Stimulated activated CD4-positive, alpha-beta T cell treated with anti-CD3 and anti-CD28 coated beads, Interleukin-12 subunit alpha, Interleukin-12 subunit beta, amount 100 ng/mL, for 48 hours (primary cell): ENCODE measurements at places on chromosomes 1 and 21.

GRCh38 chr1:30824736-30825429 lies 67.3 kb upstream of the LAPTM5 start:
- DNase-seq = no peak

GRCh38 chr1:30884723-30885122 lies 23.8 kb downstream of the SDC3 start:
- no peak for DNase-seq

DNA sequence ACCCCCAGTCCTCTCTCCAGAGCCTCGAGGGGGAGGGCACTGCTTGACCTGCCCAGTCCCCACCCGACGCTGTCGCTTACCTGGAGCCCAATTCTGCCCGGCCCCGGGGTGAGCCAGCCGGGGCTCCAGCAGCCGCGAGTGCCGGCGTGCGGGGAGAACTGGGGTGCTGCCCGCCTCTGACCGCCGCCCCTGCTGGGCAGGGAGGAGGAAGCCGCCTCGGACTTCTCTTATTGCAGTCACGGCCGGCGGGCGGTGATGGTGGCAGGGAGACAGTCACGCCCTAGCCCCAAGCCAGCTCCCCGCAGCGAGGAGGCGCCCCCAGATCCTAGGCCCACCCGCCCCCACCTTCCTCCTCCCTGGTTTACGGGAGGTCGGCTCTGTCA lies at the start of gene FGR:
TSS of gene FGR (minus strand) at position 201 of the 383 bp plus-strand sequence. CDS start 11,269 bp downstream, outside the sequence.
- no peak for DNase-seq

DNA sequence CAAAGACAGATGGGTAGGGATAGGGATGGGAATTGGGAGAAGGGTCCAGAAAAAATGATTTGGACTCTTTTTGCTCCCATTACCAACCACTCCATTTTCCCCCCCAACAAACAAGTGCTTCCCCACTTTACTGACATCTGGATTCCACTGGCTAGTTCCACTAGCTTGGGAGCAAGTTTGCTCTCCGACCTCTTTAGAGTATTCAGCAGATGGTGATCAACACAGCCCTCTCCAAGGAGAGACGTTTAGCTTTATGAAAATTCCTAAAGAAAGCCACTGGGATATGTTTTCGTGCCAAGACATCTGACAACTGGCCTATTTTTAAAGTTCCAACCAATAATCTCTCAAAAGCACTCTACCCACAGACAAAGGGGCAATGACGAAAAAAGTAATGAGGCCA lies 50.3 kb downstream of the ITPKB start:
- DNase-seq = no peak

GRCh38 chr21:41961282-41961701 lies 7.5 kb upstream of the C2CD2 start:
- no peak for DNase-seq

- DNase-seq = no peak
These were observed 35.8 kb downstream of the LHX4 start for GRCh38 chr1:180265871-180266270.

GRCh38 chr1:88175631-88176226 lies 508.3 kb upstream of the PKN2 start:
- no peak for DNase-seq

DNA sequence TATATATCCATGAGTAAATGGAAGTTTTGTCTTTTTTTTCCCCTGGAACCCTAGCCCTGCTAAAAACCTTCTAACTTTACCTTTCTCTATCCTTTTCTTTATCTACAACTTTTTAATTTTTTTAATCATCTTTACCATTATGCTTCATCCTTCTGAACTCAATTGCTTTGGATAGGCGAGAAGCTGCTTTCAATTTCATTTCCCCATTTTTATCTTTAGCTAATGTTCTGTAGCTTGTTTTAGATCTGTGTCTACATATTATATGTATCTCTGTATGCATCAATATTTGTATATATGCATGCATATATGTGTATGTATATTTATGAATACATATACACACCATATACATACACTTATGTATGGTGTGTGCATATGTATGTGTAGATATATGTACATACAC lies 57.4 kb downstream of the PTPRC start:
- no peak for DNase-seq

DNA sequence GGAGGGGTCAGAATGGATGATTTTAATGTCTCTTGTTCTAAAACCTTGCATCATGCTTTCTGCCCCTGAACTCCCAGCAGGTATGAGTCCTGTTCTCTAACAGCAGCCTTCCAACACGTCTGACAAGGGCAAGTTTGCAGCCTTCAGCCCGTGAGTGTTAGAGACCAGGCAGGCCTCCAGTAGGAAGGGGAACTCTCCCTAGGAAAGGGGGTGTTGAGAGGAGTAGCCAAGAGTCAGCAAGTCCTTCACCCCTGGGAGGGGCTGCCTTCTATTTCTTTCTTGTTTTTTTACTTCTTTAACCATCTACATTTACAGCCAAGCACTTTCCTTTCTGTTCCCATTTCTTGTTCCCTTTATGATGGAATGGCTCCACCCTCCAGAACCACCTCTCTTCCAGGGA lies 14.2 kb downstream of the BATF3 start:
- DNase-seq = no peak

DNA sequence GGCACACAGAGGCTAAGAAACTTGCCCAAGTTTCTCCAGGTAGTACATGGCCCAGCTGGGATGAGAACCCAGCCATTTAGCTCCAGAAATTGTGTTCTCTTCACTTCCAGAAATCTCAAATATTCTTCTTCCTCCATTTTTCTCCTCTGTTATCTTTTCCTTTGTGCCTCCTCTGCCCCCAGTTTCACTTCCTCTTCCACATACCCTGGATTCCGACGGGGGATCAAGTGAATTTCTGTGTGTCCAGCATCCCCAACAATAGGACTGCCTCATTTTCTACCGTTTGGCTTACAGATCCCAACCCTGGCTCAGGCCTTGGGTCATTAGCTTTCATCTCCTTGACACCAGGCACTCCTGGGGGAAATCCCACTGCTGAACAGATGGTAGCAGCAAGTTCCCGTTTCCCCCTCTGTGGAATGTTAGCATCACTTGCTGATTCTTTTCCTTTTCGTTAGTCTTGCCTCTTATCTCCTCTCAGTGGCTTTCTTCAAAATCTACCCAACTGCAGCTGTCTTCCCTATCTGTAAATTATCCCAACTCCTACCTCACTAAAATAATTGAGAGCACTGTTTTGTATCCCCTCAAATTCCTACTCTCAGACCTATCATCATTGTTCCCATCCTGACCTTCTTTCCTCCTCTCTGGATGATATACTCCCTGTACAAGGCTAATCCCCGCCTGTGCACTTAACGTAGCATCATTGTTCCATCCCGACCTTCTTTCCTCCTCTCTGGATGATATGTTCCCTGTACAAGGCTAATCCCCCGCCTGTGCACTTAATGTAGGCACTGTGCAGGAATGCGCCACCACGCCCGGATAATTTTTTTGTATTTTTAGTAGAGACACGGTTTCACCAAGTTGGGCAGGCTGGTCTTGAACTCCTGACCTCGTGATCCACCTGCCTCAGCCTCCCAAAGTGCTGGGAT lies 36.5 kb downstream of the SCCPDH start:
- DNase-seq = no peak

GRCh38 chr1:32349211-32349708 lies 13.0 kb downstream of the FAM229A start:
- no peak for DNase-seq

GRCh38 chr1:227884370-227885134 lies 63.2 kb downstream of the WNT9A start:
- DNase-seq = no peak

GRCh38 chr21:45639206-45640000 lies 4.1 kb upstream of the PCBP3 start:
- DNase-seq = no peak

GRCh38 chr21:32468681-32469111 lies 56.2 kb downstream of the EVA1C start:
- DNase-seq = no peak

GRCh38 chr1:243712941-243713340 lies 137.1 kb downstream of the AKT3 start:
- DNase-seq = no peak

DNA sequence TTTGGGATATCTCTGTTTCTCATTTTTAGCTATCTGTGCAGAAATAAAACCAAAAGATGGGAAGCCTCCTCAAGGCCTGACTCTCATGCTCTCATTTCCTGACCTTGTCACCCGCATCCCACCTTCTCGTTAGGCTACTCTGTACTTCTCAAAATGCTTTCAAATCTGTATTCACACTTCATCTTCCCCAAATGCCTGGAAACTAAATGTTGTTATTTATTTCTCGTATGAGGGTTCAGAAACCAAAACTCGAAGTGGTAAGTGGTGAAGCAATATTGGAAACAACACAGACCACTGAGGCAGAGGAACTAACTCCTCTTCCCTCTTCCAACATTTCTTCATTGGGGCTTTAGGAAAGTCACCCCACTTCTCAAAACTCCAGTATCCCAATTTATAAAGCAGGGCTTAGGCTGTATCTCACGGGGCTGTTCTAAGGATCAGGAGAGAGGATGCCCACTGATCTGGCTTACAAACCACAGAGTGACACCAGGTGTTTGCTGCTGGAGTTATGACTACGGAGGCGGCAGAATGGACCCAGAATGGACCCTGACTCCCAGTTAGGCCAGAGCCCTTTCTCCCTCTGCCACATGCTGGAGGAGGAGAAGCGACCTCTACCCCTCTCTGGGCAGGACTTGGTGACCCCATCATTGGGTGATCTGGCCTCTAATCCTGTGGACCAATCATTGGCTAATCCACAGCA lies 3.5 kb downstream of the SLAMF7 start:
- no peak for DNase-seq

GRCh38 chr1:84350104-84350503 lies 48.2 kb upstream of the DNASE2B start:
- no peak for DNase-seq

GRCh38 chr1:54405898-54406293 lies 298 bp downstream of the SSBP3 start:
- no peak for DNase-seq

DNA sequence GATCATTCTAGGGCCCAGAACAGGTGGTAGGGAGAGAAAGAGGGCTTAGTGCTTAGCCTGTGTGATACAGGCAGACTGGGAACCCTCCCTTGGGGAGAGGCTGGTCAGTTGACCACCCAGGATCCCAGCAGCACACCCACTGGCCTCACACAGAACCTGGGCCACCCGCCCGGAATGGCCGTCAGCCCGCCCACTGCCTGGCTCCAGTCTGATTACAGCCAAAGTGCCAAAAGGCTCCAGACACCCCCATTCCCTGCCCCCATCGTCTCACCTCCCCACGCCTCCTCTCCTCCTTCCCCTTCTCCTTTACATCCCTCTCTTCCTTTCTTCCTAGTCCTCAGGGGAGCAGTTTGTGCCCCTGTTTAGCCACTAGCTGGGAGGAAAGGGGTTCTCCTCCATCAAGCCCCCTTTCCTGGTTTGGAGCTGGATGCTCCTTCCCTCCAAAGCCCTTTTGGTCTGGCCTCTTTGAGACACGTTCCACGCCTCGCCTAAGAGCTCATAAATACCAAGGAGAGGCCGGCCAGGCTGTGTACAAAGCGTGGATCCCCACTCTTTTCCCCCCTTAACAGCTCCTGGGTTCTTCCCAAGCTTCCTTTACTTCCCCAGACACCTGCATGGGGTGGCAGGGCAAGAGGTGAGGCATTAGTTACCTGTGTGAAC lies 4.6 kb upstream of the WNT2B start:
- DNase-seq = no peak

DNA sequence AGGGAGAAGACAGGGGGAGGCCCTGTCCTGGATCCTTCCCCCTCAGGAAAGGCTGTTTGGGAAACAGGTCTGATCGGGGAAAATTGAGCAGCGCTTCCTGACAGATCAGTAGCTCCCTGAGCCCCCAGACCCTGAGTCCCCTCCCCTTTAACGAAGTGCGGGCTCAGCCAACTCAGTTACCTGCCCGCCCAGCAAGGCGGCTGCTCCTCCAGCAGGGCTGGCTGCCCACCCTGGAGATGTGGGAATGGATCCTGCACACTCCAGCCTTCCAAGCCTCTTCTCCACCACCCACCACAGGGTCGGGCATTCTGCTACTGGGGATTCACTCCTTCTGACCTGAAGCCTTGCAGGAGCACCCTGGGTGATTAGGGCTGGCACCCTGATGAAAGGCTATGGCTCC lies 27.6 kb upstream of the LAPTM5 start:
- DNase-seq = no peak

- DNase-seq = no peak
These were observed 105.9 kb downstream of the LAMC2 start for GRCh38 chr1:183291802-183292514.

DNA sequence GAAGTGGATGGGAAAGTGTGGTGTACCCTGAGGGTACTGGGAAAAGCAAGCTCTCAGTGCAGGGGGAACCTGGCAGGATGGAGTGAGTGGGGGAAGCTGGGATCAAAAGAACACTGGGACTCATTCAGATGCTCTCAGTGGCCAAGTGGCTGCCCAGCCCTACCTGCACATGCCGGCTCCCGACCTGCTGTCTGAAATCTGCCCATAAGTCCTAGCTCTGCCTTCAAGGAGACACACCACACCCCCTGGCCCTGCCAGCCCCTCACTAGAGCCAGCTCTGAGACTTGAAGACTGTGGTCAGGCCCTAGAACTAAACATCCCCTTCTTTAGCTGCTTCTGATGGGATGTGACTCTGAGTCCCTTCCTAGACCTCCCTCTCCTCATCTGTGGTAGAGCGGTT lies 2.2 kb downstream of the TMEM54 start:
- DNase-seq = no peak

- no peak for DNase-seq
These were observed 203.9 kb downstream of the C1orf94 start for GRCh38 chr1:34380526-34381124.

- DNase-seq = no peak
These were observed 153.2 kb downstream of the PIK3R3 start for GRCh38 chr1:45979074-45979777.

- no peak for DNase-seq
These were observed 25.2 kb downstream of the VAMP4 start for GRCh38 chr1:171716616-171717015.

DNA sequence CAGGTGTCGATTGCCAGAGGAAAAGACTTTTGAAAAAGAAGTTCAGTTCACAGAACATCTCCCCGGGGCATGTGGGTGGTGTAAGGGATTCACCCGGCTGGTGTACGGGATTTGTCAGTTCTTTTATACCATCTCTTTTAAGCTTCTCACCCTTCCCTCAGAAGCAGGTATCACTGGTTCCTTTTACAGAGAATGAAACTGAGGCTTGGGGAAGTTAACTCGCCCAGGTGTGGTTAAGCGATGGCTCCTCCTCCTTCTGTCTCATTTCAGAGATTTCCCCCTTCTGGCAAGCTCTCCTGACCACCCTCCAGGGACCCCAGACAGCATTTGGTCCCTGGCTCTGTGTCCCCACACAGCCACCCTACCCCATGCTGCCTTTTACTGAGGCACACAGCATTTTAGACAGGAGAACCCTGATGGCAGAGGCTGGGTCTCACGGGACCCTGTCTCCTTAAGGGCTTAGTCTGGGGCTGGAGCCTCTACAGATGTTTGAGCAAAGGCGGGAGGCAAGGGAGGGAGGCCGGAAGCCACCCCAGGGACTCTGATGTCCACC lies 2.8 kb upstream of the ECE1 start:
- peak; percentile 54 for DNase-seq

- DNase-seq = no peak
These were observed 60.1 kb upstream of the CYP2J2 start for GRCh38 chr1:59986516-59987310.
